ENCODE measurements at places on chromosomes 2 and 18. TPM values are rescaled to one million over a fixed set of nuclear protein-coding genes. Genes with fewer than 3 reads are reported as not detected.

GRCh38 chr2:8884812-8885211, 47.4 kb upstream of the KIDINS220 start:
- no peak for DNase-seq

The ADCYAP1 gene
- total RNA-seq: not detected

- DNase-seq: no peak
Measured at GRCh38 chr2:24870891-24871705, 48.9 kb downstream of the ADCY3 start.

DNA sequence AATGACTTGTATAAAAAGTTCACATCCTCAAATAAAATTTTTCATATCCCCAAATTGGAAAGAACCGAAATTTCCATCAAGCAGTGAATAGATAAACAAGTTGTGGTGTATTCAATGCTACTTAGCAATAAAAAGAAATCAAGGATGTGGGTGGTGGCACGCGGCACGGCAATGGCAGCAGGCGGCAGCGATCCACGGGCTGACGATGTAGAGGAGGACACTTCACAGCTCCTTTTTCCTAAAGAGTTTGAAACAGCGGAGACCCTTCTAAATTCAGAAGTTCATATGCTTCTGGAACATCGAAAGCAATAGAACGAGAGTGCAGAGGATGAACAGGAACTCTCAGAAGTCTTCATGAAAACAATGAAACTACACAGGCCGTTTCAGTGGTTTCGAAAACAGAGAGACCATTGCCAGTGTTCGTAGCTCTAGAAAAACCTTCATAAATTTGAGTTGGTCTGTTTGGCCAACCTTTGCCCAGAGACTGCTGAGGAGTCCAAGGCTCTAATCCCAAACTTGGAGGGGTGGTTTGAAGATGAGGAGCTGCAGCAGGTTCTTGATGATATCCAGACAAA, 9.8 kb upstream of the IL36A start:
- peak; percentile 30 for DNase-seq

GRCh38 chr2:220068846-220069245, 441.4 kb downstream of the SLC4A3 start:
- no peak for DNase-seq

GRCh38 chr2:39779927-39780326, 869 bp upstream of the THUMPD2 start:
- no peak for DNase-seq

The AGXT gene
- total RNA-seq: not detected

DNA sequence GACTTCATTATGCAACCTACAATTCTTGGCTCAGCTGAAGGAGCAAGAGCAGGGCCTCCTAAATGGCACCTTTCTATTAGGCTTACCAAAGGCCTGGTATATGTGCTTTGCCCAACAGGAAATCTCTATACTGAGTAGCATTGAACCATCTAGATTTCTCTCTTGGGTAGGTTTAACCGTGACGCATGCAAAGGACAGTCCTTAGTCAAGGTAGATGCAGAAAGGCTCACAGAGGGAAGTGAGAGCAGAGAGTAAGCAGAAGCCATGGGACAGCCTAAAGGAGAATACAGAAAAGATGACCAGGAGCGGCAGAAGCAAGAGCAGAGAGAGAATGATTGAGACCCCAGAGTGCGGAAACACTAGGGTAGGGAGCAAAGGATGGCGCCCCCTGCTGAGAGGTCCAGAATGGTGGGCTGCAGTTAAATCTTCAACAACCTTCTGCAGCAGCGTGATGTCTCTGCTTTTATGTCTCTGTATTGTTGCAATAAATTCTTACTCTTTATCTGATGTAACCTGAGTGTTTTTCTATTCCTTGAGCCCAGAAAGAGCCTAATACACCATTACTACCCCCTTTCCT, 4.7 kb upstream of the OSBPL1A start:
- peak; percentile 12 for DNase-seq

GRCh38 chr18:62341473-62341872, 16.4 kb downstream of the TNFRSF11A start:
- DNase-seq: no peak

DNA sequence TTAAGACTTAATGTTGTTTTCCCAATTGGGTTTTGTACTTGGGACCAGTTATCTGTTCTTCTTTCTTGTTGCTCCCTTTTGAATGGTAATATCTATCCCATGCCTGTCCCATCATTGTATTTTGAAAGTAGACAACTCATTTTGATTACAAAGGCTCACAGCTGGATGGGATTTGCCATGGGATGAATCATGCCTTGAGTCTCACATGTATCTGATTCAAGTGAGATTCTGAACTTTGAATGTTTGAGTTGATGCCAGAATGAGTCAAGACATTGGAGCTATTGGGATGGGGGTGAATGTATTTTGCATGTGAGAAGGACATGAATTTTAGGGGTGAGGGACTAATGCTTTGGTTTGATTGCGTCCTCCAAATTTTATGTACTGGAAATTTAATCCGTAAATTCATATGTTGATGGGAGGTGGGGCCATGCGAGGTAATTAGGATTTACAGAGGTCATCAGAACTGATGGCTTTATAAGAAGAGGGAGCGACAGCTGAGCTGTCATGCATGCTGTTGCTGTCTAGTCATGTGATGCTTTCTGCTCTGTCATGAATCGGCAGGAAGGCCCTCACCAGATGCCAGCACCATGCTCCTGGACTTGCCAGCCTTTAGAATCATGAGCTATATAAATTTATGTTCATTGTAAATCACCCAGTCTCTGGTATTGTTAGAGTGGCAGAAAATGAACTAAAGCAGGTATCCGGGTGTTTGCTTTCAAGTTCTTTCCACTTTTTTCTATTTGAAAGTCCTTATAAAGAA, 741.3 kb upstream of the RAB6C start:
- DNase-seq: no peak

GRCh38 chr2:26710145-26710544, 17.6 kb downstream of the KCNK3 start:
- DNase-seq: no peak

The DSEL gene
- total RNA-seq: 0.23 TPM

- DNase-seq: no peak
Measured at GRCh38 chr2:236743039-236743920, 173.7 kb downstream of the ACKR3 start.

- no peak for DNase-seq
Measured at GRCh38 chr2:97911922-97912575, 83.7 kb downstream of the TMEM131 start.

The NXPH2 gene
- total RNA-seq: not detected

The ALPI gene
- total RNA-seq: not detected

GRCh38 chr2:215831296-215831913, 181.9 kb downstream of the MREG start:
- no peak for DNase-seq

DNA sequence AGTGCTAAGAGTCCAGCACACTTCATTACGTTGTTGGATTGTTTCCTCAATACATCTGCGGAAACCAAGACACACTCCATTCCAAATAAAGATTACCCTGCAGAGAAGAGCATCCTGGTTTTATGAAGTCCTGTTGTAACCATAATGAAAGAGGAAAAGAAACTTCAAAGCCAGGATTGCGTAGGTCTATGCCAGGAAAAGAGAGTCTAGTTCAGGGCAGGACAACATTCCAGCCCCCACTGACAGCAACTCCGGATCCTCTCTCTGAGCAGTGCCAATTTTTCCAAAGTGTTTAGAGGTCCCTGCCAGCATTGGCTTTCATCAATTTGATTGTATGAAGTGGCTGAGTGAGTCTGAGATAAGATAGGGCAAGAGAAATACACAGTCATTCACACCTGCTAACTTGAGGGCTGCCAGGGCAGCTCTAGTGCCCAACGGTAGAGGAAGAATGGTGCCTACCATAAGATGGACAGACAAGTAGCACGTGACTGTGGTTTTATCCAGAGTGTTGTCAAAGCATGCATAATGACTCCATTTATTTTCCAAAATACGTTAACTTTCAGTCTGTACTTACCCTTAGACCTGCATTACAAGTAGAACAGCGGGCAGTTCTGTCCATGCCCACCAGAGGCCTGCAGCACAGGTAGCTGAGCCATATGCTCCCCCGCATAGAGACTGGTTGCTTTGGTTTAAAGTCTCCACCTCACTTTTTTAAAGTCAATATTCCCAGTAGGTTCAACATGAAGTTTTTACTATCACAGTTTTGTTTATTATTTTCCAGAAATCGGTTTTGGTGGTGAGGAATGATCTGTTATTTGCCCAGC, 23.7 kb downstream of the PIEZO2 start:
- no peak for DNase-seq

- DNase-seq: peak; percentile 12
Measured at GRCh38 chr2:45750484-45750883, 99.0 kb downstream of the PRKCE start.

The TCF23 gene
- not detected for total RNA-seq

GRCh38 chr2:3265981-3266924, 111.4 kb downstream of the EIPR1 start:
- no peak for DNase-seq

DNA sequence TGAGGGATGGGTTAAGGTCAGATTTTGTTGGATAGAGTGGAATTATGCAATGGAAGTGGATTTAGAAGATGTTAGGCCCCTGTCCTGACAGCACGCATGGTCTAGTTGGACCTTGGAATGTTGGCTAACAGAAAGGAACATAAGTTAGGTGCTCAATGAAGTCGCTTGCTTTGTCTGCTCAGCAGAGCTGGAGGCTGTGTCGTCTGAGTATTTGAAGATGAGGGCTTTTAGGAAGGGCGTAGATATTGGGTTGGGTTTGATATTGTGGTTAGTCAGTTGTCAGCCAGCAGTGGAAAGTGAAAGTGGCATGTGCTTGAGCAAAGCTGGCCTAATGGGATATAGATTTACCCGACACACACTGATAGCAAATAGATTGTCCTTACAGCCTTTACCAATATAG, 239.3 kb downstream of the PRKCE start:
- DNase-seq: no peak

DNA sequence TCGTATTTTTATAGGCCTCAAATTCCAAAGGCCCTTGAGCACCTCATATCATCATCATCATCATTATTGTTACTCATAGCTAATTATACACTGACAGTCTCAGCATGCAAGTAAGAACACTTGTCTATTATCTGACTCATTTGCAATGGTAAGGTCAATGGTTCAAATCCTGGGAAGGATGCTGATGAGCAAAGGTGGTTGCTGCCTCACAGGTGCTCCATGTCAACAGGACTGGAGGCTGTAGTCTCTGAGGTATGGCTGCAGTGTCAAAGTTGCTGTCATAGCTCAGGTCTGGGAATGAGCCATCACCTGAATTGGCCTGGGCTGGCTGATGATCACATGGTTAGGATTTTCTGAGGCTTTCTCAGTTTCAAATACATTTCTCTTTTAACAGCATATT, 379.3 kb downstream of the BCL11A start:
- DNase-seq: no peak

GRCh38 chr2:88085099-88085498, 17.5 kb downstream of the SMYD1 start:
- no peak for DNase-seq

GRCh38 chr2:216803791-216804190, 56.1 kb downstream of the TNP1 start:
- no peak for DNase-seq

DNA sequence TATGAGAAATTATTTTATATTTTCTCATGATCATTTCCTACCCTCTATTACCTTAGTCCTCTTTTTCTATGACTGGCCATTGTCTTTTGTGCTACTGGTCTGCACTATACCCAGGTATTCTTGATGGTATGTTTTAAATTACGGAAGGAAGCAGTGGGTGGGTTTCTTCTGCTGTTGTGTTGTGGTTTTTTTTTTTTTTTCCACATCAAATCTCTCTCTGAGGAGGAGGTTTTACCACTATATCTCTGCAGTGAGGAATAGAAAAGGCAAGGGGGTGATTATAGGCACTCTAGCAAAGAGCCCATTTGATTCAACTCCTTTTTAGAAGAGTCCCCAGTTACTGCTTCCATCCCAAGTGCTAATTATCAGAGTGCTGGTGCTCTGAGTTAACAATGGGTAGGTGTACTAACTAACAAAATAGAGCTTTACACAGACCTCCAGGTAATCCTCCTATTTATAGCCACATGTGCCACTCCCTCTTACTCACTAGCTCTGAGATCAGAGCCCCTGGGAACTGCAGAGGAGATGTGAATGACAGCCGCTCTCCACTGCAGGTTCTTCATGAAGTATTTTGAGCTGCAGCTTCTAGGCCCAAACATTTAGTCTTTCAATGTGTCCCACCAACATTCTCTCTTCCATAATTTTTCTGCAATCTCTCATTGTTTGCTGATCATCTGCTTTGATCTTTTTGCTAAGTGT, 301.6 kb upstream of the GULP1 start:
- DNase-seq: no peak

DNA sequence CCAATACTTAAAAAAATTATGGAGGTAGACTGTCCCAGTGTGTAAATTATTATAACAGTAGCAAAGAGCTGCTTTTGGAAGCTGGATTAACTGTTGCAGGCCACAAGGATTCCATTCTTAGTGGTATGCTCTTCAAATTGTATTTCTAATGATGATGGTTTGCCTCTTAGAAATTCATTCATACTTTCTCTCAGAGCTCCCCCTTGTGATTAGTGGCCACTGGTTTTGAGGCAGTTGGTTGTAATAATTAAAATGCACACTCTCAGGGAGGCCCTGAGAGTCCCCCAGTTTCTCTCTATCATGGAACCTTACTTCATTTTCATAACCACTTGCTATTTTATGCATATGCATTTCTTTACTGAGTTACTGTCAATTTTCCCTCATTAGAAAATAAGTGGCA, 122.5 kb downstream of the PLA2R1 start:
- DNase-seq: no peak

DNA sequence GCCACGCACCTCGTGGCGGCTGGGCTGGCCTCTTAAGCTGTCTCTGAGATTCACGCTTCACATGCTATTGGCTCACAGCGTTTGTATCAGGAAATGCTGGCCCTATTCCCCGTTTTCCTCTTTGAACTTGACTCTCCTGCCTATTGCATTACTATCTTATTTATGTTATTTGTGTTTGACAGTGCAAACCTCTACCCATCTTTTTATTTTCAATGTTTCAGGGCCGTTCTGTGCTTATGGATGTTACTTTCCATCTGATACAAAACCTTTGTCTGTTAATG, 149.9 kb upstream of the TWIST2 start:
- no peak for DNase-seq

- DNase-seq: no peak
Measured at GRCh38 chr2:63741884-63742579, 99.7 kb upstream of the UGP2 start.

The ITGA4 gene
- total RNA-seq: 47.5 TPM

- DNase-seq: no peak
Measured at GRCh38 chr2:231384970-231385369, 10.5 kb upstream of the B3GNT7 start.

DNA sequence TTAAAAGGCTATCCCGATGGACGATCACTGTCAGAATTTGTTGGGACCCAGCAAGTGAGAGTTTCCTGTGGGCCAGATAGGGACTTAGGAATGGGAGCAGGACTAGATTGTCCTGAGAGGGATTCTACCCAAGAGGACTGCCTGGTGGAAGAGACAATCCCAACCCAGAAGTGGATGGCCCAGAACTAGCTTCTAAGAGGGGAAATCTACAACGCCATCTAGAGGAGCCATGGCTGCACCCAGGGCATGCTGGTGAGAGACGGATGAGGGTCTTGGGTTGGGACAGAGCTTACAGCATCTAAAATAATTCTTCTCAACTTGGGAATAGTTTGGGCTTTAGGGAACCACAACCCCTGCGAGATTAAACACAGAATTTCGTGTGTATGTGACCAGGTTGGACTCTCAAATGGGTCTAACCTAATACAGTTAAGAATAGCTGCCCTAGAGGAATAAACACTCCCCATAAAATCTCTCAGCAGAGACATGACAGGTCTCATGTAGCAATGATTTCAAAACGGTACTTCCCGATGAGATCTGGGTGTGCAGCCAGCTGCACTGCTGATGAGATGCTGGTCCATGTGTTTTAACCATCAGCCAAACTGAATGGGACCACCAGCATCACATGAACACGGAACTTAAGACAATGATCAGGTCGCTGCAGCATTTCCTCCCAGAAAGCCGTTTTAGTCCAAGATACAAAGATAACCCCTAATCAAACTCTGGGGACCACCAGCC, 50.8 kb downstream of the CCBE1 start:
- no peak for DNase-seq

Measured in activated T-cell treated with anti-CD3 and anti-CD28 coated beads, Interleukin-2, amount 50 U/mL, for 72 hours (primary cell).